ENCODE measurements at places on chromosomes 5 and 9.

DNA sequence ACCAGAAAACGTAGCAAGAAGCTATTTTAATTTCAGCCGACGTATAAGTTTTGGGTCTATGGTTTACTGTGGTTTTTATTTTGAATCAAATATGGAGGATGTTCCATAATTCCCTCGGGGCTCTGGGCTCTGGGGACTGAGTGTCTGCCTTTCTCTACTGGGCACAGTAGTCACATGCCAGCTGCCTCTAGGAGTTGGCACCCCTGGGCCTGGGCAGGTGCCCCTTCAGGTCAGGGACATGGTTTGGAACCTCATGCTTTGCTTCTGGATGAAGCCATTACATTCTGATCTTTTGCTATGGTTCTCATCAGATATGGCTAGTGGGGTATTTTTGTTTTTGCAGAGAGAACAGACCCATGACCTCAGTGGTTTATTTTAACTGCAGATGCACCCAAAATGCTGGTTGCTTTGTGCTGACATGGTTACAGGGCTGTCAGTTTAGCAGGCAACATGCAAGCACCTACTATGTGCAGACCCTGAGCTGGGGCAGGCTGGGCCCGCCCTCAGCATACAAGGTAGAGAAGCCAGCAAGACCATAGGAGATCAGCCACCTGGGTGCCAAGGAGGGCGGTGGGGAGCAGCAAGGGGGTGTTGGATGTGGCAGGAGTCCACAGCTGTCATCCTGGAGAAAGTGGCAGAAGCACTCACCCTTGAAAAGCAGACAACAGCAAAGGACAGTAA, 54.5 kb upstream of the PSD2 start:
- no peak for DNase-seq

DNA sequence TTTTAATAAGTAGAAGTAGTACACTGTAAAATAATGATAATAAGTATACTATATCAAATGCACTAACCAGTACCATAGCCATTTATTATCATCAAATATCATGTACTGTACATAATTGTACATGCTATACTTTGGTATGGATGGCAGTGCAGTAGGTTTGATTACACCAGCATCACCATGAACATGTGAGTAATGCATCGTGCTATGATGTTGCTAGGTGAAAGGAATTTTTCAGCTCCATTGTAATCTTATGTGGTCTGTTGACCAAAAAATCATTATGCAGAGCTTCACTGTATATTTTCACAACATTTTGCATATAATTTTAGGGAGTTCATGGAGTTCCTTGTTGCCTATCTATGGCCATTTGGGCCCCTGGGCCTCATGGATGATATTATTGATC, 72.2 kb upstream of the HMHB1 start:
- DNase-seq, result no peak

GRCh38 chr5:171755354-171755821, 30.2 kb upstream of the SMIM23 start:
- no peak for DNase-seq

DNA sequence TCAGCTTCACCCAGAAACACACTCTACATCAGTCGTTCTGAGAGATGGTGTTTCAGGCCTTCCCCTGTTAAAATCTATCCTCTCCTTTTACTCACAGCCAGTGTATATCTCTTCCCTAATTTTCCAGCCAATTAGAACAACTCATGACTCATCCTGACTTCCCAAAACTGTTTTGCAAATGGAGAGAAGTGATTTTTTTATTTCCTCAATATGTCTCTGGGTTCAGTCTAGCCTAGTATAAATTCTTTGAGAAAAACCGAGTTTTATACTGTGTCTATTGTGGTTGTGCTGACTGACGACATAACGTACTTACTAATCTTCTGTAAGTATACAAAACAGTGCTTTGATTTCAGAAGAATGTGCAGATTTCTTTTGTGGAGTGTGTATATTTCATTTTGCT, 28.4 kb upstream of the CAST start:
- no peak for DNase-seq

DNA sequence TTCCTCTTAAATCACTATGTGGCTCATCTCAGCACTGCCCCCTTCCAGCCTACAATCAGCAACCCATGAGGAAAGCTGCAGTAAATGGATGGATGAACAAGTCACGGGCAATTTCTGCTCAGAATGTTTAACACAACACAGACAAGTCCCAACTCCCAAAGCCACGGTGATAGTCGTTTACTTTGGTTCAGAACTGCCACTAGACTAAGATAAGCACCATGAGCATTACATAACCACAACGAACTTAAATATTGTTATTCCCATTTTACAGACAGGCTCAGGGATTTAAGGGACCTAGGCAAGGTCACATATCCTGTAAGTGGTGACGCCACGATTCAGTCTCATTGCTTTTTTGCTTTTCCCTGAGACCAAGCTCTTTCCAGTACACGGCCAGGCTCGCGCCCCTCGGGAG, 2.0 kb upstream of the SMIM27 start:
- DNase-seq, result no peak

- no peak for DNase-seq
Observed at GRCh38 chr9:132672413-132672690, 2.1 kb downstream of the GTF3C4 start.

GRCh38 chr9:71885467-71885866, 25.5 kb downstream of the ABHD17B start:
- DNase-seq, result no peak

DNA sequence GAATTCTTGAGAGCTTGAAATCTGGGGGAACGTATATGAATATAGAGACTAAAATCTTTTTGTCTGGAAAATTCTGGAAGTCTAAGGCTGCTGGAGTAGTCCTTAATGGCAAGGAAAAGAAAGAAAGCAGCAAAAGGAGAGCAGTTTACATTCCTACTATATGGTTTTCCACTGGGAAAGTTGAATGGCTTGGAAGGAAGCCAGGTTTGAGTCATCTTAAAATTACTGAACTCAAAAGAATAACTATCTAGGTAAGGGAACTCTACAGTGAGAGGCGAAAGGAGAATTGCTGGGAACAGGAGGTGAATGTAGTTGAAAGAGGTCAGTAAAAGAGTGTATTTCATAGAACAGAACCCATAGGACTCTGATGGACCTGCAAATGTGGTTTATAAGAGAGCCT, 258.1 kb upstream of the EDIL3 start:
- DNase-seq, result no peak

DNA sequence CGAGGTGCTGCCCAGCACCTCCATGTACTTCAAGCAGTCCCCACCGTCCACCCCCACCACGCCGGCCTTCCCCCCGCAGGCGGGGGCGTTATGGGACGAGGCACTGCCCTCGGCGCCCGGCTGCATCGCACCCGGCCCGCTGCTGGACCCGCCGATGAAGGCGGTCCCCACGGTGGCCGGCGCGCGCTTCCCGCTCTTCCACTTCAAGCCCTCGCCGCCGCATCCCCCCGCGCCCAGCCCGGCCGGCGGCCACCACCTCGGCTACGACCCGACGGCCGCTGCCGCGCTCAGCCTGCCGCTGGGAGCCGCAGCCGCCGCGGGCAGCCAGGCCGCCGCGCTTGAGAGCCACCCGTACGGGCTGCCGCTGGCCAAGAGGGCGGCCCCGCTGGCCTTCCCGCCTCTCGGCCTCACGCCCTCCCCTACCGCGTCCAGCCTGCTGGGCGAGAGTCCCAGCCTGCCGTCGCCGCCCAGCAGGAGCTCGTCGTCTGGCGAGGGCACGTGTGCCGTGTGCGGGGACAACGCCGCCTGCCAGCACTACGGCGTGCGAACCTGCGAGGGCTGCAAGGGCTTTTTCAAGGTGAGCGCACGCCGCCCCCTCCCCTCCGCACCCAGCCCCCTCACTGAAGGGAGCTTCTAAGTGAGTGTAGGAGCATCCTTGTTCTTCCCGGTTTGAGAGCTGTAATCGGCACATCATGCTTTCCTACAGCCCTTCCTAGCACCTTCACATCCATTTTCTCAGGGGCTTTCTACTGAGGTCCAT, 6.9 kb downstream of the NR4A3 start:
- DNase-seq, result no peak

All from vagina (tissue), 2 donors.